ENCODE measurements at places on chromosomes 5 and 9. TPM values are rescaled to one million over a fixed set of nuclear protein-coding genes. Genes with fewer than 3 reads are reported as not detected.

FBP2 gene
- not detected for total RNA-seq

BASP1 gene
- 0.94 TPM for total RNA-seq

P4HA2 gene
- 10.1 TPM for total RNA-seq

SNCB gene
- total RNA-seq, result not detected

ABO gene
- not detected for total RNA-seq

EIF4E1B gene
- not detected for total RNA-seq

SEMA5A gene
- total RNA-seq, result 0.14 TPM

PAEP gene
- total RNA-seq, result not detected

ZBTB34 gene
- total RNA-seq, result 10.5 TPM

IFNB1 gene
- total RNA-seq, result 0.37 TPM
